ENCODE measurements at places on chromosomes 13 and 19. TPM values are rescaled to one million over a fixed set of nuclear protein-coding genes. Genes with fewer than 3 reads are reported as not detected.

- H3K36me3 ChIP-seq, result peaks cover 31% of the 10 kb centered on the region
- no peak for DNase-seq
- no peak overlapping the region for H3K4me3 ChIP-seq
These were observed 33.4 kb downstream of the FAAP24 start for GRCh38 chr19:33005440-33005839.

DNA sequence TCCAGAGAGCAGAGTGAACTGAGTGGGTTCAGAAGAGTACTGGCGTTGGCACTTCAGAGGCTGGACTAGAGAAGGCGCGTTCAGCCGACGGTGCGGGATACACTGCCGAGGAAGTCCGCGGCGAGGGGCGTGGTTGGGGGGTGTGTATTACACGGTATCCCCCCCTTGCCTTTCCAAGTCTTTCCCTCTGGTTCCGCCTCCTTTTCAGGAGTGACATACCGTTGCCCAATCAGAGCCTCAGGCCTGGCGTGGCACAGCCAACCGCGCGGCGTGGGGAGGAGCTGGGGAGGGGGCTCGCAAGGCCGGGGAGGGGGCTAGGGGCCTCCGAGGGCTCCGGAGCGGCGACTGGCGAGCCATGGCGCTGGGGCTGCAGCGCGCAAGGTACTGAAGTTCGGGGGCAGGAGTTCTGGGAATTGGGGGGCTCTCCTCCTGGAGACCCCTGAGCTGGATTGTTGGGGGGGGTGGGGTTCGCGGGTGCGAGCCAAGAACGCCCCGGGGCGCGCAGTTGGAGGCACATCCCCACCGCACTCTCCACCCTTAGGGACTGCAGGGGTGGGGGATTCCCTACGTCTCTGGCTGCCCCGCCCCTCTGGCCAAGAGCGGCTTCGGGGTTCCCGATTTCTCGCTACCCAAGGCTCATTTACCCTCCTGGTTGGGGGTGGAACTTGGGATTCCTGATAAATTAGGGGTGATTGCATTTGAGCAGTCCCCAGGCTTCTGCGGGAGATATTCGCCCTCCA, at the start of gene HIF3A:
HIF3A (plus strand) TSS at position 321 of the 740 bp plus-strand sequence; CDS start at position 356, 35 bp downstream.
- H3K27ac ChIP-seq, result no peak within 1 kb of the TSS
- DNase-seq, result peak; percentile 82
- H3K36me3 ChIP-seq, result no peaks in the 10 kb centered on the region
- peaks cover 11% of the 10 kb centered on the region for H3K4me1 ChIP-seq
- peak within 1 kb of the TSS; percentile 81 for H3K4me3 ChIP-seq

DNA sequence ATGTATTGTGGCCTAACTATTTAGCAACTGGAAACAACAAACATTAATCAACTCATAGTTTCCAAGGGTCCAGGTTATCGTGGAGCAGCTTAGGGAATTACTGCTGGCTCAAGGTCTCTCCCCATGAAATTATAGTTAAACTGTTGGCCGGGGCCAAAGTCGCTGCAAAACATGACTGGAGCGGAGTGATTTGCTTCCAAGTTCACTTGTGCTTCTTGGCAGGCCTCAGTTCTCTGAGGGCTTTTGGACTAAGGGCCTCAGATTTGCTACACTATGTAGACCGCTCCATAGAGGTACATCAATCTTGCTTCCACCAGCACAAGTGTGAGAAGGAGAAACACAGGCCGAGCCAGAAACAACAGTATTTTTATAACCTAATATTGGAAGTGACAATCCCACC, 9.4 kb upstream of the KBTBD7 start:
- no peak overlapping the region for H3K27ac ChIP-seq
- H3K4me1 ChIP-seq, result no peaks in the 10 kb centered on the region
- DNase-seq, result no peak
- no peaks in the 10 kb centered on the region for H3K36me3 ChIP-seq
- H3K27me3 ChIP-seq, result no peaks in the 10 kb centered on the region
- H3K4me3 ChIP-seq, result no peak overlapping the region

DNA sequence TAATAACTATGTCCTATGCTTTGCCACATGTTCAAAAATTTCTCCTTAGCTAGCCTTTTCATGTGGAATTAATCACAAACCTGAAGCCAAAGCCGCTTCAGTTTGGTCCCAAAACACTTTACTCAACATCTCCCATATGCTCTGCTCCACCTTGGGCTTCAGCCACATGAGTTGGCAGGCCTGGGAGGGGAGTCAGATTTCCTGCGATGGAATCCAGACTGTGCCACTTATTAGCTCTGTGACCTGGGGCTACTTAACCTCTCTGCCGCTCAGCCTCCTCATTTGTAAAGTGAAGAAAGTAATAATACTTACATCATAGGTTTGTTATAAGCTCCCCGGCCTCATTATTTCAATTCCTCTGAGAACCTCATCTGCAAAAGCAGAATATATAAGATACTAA, 272.0 kb downstream of the LMO7 start:
- H3K4me3 ChIP-seq, result no peak overlapping the region
- H3K4me1 ChIP-seq, result peaks cover 7% of the 10 kb centered on the region
- H3K27me3 ChIP-seq, result peaks cover 5% of the 10 kb centered on the region
- H3K27ac ChIP-seq, result no peak overlapping the region
- no peak for DNase-seq

DNA sequence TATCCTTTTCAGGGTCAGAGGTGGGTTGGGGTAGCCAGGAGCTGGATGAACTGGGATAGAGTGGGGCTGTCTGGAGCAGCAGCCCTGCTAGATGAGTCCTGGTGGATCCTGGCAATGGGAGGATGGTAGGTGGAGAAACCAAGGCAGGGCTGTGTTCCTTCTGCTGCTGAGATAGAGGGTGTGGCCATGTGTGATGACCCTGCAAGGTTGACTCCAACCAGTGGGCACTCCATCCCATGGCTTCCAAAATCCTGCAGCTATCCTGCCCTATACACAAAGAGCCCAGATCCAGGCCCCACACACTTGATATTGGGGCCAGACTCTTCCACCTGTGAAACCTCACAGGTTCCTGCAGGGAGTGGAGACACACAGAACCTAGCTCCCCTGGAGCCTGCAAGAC, 2.4 kb upstream of the ZNF446 start:
- no peaks in the 10 kb centered on the region for H3K27me3 ChIP-seq
- no peak for DNase-seq
- no peak overlapping the region for H3K4me3 ChIP-seq
- peaks cover 10% of the 10 kb centered on the region for H3K4me1 ChIP-seq
- H3K36me3 ChIP-seq, result peaks cover 2% of the 10 kb centered on the region

DNA sequence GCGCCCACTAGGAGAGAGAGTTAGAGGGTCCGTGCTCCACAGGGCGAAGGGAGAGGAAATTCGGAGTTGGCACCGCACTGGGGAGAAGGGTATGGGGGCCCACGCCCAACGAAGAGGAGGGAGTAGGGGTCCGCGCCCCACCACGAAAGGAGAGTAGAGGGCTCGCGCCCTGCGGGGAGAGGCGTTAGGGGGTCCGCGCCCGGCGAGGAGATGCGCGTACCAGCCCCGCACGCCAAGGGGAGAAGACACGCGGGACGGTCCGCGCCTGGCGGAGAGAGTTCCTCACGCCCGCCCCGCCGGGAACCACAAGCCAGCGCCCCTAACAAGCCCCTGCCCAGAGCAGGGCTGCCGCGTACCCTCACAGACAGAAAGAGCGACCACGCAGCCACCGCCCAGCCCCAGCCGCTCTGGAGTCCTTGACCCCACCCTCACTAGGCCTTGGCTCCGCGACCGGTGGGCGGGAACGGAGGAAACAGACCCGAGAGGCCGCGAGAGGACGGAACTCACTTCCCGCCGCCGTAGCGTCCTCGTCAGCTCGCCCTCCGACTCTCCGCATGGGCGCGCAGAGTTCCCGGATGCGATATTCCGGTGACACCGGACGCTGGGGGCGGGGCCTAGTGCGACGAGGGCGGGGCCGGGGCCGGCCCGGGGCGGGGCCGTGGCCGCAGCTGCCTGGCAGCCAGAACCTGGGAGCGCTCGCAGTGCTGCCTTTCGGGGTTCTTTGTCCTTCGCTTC, 20.0 kb upstream of the ZSCAN18 start:
- H3K4me1 ChIP-seq, result no peaks in the 10 kb centered on the region
- H3K4me3 ChIP-seq, result no peak overlapping the region
- H3K36me3 ChIP-seq, result peaks cover 11% of the 10 kb centered on the region

GRCh38 chr19:50721441-50722137, 1.6 kb upstream of the CLEC11A start:
- H3K27ac ChIP-seq, result no peak overlapping the region
- DNase-seq, result no peak
- no peak overlapping the region for H3K4me3 ChIP-seq
- peaks cover 49% of the 10 kb centered on the region for H3K27me3 ChIP-seq

The IFI30 gene
- not detected for total RNA-seq

The OVOL3 gene
- total RNA-seq, result not detected

The LMTK3 gene
- total RNA-seq, result 12.7 TPM

The F7 gene
- 7.3 TPM for total RNA-seq

The TFDP1 gene
- total RNA-seq, result 58.2 TPM

The TUBB4A gene
- total RNA-seq, result 41.7 TPM

The TYROBP gene
- not detected for total RNA-seq

All from progenitor cell of endocrine pancreas (in vitro differentiated cells).